ENCODE measurements at places on chromosomes 7 and 10. TPM values are rescaled to one million over a fixed set of nuclear protein-coding genes. Genes with fewer than 3 reads are reported as not detected.

The UBTD1 gene
- 10.6 TPM for total RNA-seq

- no peak for DNase-seq
Observed at GRCh38 chr10:19970717-19971116, 154.5 kb downstream of the PLXDC2 start.

GRCh38 chr7:106865130-106866041, at the start of gene PIK3CG:
TSS of gene PIK3CG (plus strand) at chr7:106865282. CDS start at chr7:106867562, 2,280 bp downstream.
- DNase-seq: no peak

DNA sequence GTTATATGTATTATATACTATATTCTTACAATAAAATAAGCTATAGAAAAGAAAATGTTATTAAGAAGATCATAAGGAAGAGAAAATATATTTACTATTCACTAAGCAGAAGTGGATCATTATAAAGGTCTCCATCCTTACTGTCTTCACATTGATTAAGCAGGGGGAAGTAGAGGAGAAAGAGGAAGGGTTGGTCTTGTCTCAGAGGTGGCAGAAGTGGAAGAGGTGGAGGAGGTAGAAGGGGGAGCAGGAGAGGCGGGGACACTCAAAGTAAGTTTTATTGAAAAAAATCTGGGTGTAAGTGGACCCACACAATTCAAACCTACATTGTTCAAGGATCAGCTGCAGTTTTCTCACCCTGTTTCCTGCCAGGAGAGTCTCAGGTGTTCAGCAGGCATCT, 28.9 kb upstream of the ERCC6 start:
- no peak for DNase-seq

DNA sequence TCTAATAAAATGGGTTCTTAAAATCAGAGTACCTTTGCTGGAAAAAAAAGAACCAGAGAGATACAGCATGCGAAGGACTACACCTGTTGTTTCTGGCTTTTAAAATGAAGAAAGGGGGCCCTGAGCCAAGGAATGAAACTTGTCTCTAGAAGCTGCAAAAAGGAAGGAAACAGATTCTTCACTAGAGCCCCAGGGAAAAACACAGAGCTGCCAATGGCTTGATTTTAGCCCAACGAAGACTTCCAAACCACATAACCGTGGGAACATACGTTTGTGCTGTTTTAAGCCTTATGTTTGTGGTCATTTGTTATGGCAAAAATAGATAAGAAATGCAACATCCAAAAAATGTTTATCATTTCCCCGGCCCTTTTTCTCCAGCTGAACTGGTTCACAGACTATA, 780.0 kb downstream of the SORCS1 start:
- DNase-seq: no peak

GRCh38 chr7:127803626-127804025, 151.6 kb downstream of the SND1 start:
- no peak for DNase-seq

GRCh38 chr10:3538656-3539531, 246.1 kb downstream of the KLF6 start:
- DNase-seq: peak; percentile 77

DNA sequence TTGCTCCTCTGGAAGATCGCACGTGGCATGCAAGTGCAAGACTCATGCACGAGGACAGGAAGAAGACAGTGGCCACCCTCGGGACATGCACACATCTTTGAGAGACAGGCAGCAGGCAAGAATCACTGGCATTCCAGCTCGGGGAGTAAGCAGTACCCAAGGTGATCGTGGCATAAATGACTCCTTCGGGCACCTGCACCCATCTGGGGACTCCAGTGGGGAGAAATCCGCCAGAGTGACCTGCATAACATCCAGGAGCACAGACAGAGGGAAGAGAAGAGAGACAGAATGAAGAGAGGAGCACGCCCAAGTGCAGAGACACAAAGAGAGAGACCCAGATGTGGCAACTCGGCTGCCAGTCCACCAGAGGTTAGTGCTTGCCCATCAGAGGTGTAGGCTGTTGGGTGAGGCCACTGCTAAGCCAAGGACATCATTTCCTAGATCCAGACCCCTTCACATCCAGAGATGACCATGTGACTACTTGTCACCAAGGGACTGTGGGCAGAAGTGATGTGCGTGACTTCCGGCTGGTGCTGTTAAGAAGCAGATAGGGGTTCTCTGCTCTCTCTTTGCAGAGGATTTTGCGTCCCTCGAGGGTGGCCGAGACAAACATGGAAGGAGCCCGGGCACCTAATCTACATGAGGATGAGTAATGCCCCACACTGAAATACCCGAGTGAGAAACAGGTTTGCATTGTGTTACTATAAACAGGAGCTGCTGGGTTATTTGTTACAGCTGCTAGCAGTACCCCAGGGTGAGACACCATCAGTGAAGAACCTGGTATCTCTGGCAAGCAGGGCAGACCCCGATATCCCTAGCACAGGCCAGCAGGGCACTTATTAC, 80.6 kb downstream of the VWA2 start:
- DNase-seq: no peak

DNA sequence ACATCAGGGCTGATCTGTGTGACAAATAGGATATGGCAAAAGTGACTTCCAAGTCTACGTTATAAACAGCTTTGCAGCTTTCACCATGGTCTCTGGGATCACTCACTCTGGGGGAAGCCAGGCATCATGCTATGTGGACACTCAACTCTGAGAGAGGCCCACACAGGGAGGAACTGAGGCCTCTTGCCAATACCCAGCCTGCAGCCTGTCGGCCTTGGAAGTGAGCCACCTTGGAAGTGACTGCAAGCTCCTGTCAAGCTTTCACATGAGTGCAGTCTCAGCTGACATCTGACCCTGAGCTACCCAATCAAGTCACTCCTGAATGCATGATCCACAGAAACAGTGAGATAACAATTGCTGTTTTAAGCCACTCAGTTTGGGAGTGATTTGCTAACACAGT, 56.5 kb downstream of the MMRN2 start:
- no peak for DNase-seq

DNA sequence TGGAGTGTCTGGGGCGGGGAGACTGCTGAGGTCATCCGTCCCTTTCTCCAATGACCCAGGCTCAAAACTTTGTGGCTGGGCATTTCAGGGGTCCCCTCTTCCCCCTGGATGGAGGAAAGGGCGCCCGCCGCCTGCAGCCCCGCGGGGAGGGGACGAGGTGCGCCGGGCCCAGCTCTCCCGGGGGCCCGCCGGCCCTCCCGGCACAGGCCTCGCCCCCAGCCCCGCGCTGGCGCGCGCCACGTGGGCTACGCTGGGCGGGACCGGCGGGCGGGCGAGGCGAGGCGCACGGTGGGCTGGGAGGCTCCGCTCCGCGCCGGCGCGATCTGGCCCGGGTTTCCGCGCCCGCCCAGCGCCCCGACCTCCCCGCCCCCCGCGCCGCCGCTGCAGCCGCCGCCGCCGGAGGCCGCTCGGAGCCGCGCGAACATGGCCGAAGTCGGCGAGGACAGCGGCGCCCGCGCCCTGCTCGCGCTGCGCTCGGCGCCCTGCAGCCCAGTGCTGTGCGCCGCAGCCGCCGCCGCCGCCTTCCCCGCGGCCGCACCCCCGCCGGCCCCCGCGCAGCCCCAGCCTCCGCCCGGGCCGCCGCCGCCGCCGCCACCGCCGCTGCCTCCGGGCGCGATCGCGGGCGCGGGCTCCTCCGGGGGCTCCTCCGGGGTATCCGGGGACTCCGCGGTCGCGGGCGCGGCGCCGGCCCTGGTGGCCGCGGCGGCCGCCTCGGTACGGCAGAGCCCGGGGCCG, at the start of gene FOXK1:
Gene FOXK1, plus strand, starts transcription at position 410 of the 735 bp plus-strand sequence. Its CDS starts 14 bp downstream, at position 424.
- DNase-seq: peak; percentile 77

The PRF1 gene
- not detected for total RNA-seq

The GIMAP8 gene
- total RNA-seq: not detected

DNA sequence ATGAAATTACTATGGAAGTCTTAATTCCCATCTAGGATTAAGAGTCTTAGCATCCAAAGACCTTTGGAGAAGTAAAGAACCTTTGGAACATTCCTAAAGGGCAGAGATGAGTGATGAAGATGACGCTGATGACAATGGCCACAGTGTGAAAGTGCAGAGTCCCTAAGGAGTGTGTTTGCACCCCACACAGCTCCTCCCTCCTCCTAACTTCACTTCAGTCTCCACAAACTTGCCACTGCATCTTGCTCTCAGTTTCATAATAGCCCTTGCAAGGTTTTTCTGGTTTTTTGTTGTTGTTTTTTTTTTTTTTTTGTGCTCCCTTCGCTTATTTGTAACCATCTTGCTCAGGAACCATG, 117.5 kb upstream of the ANLN start:
- no peak for DNase-seq

Data from H4 (cell line).